Bladder microvascular endothelial cell (primary cell): ENCODE measurements at places on chromosomes 11 and 22. TPM values are rescaled to one million over a fixed set of nuclear protein-coding genes. Genes with fewer than 3 reads are reported as not detected.

OR9G4 gene
- not detected in 2 replicates for total RNA-seq

DPAGT1 gene
- total RNA-seq: 9.4 and 26.6 TPM in 2 replicates

KCNE3 gene
- total RNA-seq: 1.1 and 1.8 TPM in 2 replicates

ESAM gene
- 70.3 and 74.5 TPM in 2 replicates for total RNA-seq

TEX54 gene
- not detected in 2 replicates for total RNA-seq

TMPRSS13 gene
- not detected in 2 replicates for total RNA-seq

DESI1 gene
- 10.8 and 18.9 TPM in 2 replicates for total RNA-seq
